GM10248 (cell line): ENCODE measurements at places on chromosomes 2 and 18.

DNA sequence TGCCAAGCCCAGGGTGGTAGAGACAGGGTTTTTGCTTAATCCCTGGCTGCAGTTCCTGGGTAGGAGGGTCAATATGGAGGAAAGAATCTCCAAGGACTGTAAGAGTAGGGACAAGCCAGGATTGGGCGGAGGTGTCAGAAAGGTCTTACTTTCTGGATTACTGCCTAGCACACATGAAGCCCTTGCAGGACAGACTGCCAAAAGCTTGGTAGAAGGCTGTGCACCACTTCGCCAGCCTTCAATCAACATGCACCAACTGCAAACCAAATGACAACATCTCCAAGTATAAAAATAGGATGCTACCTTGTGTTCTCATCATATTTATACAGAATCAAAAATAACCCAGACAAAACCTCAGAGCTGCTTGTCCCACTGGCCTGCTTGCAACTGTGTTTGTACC is 3.7 kb downstream of the ZNF142 start:
- DNase-seq, result no peak

DNA sequence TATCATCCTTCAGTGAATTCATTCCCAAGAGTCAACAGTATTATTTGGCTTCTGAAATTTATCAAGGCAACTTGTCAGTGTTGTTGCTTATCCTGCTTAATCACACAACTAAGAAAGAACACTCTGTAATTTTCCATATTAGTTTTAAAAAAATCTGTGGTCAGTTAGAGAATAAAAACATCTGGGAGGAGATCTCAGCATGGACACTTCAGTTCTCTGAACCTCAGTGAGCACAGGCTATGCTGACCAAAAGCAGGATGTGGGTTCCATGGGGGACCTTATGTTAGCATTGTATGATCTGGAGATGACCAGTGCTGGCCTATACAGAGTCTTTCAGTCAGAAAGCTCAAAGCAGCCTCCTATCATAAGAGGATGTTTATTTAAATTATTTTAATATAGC is 79.1 kb upstream of the KLHL14 start:
- no peak for DNase-seq

DNA sequence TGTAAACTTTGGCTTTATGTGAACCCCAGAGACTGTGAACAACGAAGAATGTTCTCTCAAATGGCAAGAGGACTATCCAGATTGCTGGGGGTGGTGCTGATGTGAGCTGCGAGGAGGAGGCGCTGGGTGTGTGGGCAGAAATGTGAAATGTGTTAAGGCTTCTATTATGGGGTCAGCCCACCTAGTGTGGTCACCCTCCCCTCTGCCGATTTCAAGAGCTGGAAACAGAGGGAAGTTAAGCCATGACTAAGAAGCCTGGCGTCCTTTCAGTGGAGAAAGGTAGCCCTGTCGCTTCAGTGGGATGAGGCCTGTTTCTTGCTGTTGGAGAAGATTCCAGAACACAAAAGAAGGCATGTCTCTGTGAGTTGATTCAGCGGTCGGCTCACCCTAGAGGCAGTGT is 89.0 kb upstream of the KCTD1 start:
- DNase-seq, result no peak

GRCh38 chr2:113686537-113686936 is 59.5 kb downstream of the RABL2A start:
- no peak for DNase-seq

GRCh38 chr2:144524118-144525009 is 4.4 kb upstream of the ZEB2 start:
- DNase-seq, result no peak
